ENCODE measurements at places on chromosomes 11 and 22.
A peak's percentile ranks its signal among the peaks of the same experiment; 100 is the strongest.

DNA sequence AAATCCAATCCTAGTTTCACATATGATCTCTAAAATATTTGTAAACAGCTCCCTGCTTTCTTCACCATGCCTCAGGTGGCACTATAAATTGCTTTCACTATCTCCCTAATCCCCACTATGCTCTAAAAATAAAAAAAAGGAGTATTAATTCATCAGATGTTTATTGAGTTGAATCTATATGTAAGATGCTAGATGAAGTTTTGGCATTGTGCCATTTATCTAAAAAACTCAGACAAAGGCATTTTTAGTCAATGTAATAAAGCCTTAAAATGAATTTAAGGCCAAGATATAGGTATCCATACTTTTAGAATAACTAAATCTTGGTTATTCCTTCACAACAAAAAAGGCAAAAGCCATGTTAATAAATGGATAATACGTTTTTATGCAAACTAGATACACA is 373.9 kb downstream of the ETS1 start:
- DNase-seq, result no peak

DNA sequence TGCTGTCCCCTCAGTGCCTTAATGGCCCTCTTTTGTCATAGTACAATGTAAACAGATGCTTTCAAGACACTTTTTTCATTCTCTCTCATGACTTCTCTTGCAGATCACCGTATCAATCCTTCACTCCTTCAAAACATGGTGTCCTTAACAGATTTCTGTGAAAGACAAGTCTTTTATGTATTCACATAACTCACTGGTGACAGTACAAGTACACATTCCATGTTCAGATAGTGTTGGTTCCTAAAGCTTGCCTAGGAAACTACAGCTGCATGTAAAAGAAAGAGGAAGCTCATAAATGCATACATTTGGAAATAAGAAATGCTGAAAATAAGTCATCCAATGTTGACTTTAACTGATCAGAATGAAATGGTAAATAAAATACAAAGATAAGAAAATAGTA is 5.0 kb upstream of the OR52E6 start:
- DNase-seq, result no peak

DNA sequence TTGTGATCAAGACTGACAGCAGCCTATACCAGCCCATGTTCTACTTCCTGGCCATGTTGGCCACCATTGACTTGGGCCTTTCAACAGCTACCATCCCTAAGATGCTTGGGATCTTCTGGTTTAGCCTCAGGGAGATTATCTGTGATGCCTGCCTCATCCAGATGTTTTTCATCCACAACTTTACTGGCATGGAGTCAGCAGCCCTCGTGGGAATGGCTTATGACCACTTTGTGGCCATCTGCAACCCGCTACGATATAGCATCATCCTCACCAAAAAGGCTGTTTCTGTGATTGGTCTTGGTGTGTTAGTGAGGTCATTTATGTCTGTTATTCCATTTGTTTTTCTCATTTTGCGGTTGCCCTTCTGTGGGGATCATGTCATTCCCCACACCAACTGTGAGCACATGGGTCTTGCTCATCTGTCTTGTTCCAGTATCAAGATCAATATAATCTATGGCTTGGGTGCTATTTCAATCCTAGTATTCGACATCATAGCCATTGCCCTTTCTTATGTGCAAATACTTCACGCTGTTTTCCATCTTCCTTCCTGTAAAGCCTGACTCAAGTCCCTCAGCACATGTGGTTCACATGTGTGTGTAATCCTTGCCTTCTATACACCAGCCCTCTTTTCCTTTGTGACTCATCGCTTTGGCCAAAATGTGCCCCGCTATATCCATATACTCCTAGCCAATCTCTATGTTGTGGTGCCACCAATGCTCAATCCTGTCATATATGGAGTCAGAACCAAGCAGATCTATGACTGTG is 23.6 kb downstream of the OR52E1 start:
- DNase-seq, result no peak

DNA sequence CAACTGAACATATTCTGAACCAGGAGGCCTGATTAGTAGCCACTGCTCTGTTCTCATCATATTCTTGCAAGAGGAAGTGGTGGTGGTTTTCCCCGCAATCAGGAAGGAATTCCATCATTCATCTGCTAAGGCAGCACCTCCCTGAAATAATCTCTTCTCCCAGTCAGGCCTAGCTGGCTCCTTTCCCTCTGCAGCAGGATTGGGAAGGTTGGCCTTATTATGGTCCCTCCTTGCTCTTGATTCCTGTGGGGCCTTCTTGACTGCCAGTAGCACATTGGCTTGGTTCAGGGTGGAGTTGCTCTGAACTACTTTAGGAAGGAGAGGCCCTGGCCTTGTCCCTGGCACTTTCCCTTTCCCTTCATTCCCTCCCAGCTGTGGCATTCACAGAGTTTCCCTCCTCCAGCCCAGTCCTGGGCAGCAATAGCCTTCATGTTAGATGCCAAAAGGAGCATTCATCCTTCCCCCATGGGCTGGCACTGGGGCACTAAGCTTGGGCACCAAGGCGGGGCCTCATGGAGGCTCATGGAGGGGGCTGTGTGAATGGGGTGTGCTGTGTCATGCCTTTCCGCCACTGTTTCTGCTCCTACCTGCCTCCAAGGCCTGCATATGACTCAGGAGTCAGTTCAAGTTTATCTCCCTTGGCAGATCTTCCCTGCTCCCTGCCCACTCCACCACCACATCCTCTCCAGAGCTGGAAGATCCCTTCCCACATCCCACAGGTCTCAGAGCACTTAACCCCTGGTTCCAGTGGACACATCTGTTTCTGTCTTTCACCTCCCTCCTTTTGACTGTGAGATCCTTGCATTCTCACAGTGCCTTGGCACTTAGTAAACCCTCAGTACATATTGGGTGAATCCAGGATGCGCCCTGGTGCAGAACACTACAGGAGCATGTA is 27.6 kb upstream of the CD44 start:
- DNase-seq, result no peak

- no peak for DNase-seq
Observed at GRCh38 chr11:123264431-123264780, 69.4 kb upstream of the CLMP start.

DNA sequence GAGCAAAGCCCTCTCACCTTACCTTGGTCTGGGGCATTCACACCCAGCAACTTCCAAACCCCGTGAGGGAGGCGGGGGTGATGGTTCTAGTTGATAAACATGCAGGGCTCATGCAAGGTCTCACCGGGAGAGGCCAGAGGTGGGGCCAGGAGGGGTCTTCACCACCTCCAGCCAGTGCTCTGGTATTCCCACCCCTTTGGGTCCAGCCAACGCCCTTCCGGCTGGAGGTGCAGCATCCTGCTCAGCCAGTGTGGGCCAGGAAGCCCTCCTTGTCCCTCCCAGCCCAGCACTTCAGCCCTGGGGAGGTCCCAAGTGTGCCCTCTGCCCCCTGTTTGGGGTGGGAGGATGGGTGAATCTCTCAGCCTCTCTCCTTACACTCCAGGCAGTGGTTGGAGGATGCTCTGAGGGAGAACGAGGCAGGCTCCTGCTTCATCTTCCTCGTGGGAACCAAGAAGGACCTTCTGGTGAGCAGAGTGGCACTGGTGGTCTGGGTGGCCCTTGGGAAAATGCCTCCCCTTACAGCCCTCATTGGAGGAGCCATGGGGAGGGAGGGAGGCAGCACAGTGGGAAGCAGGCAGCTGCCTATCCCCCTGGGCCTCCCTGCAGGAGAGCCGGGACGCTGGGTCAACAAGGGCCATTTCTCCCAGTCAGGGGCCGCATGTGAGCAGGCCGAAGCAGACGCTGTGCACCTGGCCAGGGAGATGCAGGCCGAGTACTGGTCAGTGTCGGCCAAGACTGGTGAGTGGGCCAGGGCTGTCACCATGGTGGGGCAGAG is 13.4 kb downstream of the RAB36 start:
- no peak for DNase-seq

DNA sequence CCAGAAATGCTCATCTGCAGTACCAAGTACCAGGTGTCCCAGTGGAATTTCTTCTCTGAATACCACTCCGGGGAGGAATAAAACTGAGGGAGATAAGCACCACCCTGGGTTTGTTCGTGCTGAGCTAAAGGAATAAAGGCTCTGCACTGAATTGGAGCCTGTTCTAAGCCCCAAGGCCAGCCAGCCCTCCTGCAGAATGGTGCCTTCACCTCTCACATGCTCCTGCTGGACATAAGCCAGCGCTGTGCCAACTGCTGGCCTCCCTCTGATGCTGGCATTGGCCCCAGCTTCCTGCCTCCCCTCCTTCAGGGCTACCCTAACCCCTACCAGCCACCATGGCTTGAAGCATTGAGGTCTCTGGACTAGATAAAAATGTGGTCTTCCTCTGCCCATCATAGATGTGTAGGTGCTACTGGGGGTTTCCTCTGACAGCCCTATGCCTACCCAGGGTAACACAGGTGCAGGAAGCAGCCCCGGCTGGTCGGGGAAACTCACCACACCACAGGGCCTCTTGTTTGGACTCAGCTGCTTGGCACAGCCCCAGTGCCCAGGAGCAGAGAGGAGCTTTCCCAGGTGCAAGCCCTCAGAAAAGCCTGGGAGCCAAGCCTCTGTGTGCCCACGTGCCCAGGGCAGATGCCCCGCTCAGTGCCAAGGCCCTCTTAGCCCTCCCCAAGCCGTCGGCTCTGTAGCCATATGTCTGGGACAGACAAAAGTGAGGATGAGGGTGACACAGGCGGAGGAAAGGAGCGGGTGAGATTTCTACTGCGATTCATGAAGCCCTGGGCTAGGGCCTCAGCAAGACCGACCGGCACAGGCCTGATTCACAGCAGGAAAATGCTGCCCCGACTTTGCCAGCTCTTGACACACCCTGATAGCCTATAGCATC is 34.1 kb upstream of the JAM3 start:
- DNase-seq, result no peak

DNA sequence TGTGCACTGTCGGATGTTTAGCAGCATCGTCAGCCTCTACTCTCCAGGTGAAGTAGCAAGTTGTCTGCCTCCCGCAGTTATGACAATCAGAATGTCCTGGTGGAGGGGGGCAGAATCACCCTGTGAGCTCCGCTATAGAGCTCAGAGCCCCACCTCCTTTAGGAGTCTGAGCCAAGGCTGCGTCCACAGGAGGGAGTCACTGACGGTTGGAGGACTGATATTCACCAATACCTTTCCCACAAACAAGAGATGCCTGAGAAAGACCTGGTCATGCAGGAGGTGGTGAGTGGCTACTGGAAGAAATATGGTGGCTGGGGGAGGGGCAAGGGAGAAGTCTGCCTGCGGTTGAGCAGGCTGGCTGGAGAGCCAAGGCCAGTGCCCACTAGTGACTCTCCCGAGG is 41.7 kb upstream of the ADA2 start:
- DNase-seq, result no peak

GRCh38 chr11:125554038-125554437 is 15.2 kb upstream of the EI24 start:
- DNase-seq, result no peak

GRCh38 chr11:69496202-69496557 is 14.7 kb downstream of the LINC01488 start:
- no peak for DNase-seq

GRCh38 chr11:46944356-46945075 is 8.0 kb downstream of the CSTPP1 start:
- DNase-seq, result no peak

GRCh38 chr11:67641338-67642172 is 2.0 kb upstream of the TBX10 start:
- DNase-seq, result no peak

GRCh38 chr11:67158221-67158620 is 39.2 kb downstream of the KDM2A start:
- DNase-seq, result no peak

DNA sequence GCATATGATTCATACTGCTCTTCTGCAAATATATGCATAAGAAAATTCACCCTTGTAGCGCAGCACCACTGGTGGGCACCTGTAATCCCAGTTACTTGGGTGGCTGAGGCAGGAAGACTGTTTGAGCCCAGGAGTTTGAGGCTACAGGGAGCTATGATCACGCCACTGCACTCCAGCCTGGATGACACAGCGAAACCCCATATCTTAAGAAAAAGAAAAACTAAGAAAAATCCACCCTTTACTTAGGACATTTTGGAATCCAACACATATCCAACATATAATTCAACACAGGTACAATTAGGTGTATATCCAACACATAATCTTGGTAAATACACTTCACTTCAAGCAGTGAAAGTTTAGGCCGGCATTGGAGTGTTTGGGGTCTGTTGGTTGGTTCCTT is 255.5 kb upstream of the PITPNB start:
- no peak for DNase-seq

- DNase-seq, result no peak
Observed at GRCh38 chr11:2466869-2467694, 22.3 kb downstream of the KCNQ1 start.

GRCh38 chr11:77418155-77418970 is 55.5 kb downstream of the PAK1 start:
- DNase-seq, result no peak

DNA sequence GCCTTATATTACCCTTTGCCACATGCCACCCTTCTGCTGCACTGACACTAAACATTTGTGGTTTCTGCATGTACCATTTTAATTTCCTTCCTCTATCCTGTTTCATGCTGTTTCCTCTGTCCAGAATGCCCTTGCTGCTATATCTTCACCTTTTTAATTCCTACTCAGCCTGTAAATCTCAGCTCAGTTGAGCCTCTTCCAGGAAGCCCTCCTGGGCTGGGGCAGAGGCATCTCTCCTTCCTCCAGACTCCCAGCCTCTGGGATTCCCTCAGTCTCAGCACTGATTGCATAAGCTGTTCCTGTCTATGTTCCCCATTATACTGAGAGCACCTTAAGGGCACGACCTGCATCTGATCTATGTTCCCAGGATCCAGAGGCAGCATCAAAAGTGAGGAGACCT is 98.7 kb downstream of the RNF169 start:
- no peak for DNase-seq

DNA sequence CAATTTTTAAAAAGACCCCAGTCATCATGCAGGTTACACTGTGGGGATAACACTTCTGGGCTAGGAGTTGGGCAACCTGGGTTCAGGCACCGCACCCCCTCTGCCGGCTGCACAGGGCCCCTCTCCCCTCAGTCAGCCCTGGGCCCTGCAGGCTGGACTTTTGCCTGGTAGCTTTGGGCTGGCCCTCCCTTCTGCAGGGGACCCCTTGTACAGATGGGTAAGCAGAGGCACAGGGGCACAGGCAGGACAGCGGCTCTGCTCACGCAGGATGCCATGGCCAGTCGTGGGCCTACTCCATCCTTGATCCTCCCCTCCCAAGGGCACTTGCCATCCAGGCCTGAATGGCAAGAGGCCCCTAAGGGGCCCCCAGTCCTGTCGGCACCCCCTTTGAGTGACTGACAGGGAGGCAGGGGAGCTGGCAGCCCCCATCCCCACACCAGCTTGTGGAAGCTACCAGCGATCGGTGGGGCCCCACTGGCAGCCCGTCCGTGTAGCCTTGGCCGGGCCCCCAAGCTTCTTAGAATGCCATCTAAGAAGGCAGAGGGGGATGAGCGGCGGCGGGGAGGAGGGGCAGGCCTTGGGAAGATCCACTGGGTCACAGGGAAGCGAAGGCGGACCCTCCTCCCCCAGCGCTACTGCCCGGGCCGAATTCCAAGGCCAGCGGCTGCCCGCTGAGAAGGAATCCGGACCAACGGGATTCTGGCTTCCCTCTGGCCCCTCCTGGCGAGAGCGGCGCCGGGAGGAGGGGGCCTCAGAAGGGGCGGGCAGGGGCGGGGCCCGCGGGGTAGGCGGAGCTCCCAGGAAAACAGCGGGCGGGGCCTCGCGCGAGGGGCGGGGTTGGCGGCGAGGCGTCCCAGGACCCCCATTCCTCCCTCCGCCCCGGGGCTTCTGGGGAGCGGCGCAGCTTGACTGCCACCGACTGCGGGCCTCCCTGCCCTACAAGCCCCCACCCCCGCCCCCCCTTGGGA is 6.8 kb upstream of the CHKA start:
- no peak for DNase-seq

- peak; percentile 41 for DNase-seq
Observed at GRCh38 chr11:44095506-44096359, at the start of gene EXT2. TSS of gene EXT2 (plus strand) at chr11:44095678. CDS start at chr11:44107713, 12,035 bp downstream.

GRCh38 chr11:117638911-117639543 is 158.0 kb downstream of the DSCAML1 start:
- DNase-seq, result no peak
